Stimulated activated CD4-positive, alpha-beta T cell treated with anti-CD3 and anti-CD28 coated beads, Interleukin-2, amount 100 ng/mL, for 4 hours (primary cell): ENCODE measurements at places on chromosomes 7 and 10.

- no peak for DNase-seq
Observed at GRCh38 chr10:36779238-36779846, 346.1 kb upstream of the ANKRD30A start.

DNA sequence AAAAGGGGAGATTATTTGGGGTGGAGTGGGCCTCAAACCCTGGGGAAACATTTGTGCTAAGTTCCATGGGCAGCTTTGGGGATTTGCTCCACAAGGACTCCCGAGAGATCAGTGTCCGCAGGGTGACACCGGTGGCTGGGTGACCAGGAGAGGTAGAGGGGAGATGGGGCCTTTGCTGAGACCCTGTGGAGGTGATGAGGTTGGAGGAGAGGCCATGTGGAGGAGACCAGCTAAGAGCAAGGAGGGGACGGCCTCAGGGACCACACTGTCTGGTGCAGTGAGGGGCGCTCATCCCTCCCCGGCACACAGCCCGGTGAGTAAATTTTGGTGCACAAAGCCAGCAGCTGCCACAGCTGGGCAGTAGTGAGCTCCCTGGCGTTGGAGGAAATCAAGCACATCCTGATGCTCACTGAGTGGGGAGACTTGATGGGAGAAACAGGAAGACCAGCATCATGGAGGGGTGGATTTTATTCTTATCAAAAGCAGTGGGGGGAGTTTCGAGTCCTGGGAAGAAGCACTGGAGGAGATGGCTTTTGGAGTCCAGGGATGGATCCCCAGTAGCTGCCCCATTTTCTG, 20.2 kb upstream of the ELFN1 start:
- no peak for DNase-seq

DNA sequence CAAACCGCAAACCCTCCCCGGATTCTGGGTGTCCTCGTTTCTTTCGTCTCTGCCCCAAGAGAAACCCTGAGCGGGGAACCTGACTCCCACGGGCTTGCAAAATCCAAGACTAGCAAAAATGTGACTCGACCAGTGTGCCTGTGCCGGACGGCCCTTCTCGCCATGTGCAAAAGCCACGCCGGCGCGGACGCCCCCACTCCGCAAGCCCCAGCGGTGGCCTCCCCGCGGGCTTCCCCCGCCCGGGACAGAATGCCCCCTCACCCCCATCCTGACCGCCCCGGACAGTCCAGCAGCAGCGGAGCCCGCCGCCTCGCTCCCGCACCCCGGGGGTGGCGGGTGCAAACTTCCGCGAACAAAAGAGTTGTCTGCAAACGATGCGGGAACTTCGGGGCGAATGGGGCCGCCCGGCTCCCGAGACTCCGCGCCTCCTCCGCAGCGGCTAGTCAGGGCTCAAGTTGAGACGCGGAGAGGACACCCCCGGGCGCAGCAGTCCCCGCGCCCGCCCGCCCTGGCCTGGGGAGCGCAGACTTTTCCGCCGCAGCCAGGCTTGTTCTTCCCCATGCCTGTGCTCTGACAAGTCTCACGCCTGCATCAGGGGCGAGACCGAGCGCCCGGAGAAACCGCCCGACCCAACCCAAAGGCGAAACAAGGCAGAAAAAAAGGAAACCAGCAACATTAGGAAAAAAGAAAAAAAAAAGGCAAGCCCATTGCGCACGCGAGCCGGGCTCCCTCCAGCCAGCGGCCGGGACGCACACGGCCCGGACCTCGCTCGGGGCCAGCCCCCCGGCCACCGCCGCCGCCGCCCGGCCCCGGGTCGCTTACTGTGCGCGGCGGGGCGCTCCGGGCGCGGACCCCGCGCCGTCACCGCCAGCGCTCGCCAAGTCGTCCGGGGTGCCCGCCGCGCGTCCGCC, 732 bp downstream of the FAM53B start:
- no peak for DNase-seq

DNA sequence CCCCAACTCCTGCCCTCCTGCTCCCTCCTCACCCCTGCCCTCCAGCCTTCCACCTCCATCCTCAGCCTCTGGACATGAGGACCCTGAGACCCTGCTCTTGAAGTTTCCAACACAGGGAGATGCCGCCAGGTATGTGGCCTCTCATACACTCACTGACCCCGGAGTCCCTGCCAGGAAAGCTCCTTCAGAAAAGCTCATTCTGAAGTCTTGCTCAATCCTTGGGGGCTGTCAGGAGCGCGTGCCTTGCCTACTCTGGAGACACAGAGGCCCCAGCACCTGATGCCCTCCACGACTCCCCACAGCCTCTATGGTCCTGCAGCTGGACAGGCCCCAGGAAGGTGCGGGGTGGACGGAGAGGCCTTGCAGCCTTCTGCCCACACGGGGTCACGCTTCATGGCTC, 11.0 kb downstream of the NUDT1 start:
- no peak for DNase-seq

DNA sequence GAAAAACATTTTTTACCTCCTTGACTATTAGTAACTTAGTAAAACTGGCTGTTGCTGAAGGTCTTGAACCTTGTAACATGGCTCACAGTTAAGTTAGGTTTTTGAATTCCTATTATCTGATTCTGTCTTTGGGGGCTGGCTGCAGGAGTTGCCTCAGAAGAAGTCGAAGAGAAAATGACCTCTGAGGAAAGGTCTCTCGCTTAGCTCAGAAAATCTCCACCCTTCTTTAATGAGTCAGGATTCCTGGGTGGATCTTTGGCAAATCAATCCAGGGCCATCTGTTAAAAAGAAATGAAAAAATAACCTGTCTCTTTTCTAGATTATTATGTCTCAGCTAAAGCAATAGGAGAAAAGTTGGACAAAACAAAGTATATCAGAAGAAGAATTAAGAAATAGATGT, 267.8 kb upstream of the SEMA3C start:
- DNase-seq = no peak

- DNase-seq = no peak
Observed at GRCh38 chr10:78148961-78149612, 115.4 kb downstream of the RPS24 start.

DNA sequence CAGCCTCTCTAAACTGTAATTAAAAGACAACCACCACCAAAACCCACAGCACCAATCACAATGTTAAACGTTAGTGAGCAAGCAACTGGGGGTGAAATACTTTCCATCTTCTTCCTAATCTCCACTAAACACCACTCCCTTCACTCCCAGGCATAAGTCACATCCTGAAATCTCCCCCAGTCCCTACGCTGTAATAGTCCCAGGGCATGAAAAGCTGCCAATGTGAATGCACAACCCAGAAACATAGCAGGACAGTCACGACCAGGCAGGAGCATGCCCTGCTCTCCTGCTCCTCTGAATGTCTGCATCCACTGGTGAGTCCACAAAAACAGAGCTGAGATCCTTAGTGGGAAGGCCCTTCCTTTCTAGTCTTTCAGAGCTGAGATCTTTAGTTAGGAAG, 288.9 kb downstream of the PARD3 start:
- no peak for DNase-seq

DNA sequence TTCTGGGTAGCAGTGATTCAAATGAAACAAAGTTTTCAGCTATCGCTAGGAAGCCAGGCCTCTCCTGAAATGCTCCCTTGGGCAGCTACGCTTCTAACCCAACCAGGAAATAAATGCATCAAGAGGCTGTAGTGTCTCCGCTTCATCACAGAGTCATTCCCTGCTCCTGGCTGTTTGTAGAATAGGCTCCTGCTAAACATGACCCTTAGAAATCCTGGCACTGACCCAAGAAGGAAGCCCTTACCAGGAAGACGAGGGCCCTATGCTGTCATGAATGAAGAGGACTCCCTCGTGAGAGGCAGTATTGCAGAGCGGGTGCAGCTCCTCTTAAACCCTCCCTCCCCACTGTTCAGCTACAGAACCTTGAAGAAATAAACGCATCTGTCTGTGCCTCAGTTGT, 48.3 kb downstream of the NOD1 start:
- DNase-seq = no peak

- DNase-seq = no peak
Observed at GRCh38 chr7:107860279-107860961, 30.6 kb upstream of the DLD start.

DNA sequence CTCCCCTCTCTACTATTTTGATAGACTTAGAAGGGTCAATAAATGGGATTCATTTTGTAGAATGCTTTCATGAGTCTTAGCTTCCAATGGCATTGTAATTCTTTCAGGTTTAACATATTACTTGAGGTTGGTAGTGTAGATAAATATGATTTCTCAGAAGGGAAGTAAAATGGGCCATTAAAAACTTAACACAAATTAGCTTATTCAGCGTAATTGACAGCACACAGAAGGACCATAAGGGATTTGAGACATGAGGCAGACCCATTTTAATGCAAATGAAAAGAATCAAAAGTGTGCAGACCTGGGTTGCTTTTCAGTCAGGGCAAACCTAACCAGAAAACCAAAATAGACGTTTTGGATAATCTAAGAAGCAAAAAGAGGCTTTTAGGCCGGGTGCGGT, 156.6 kb upstream of the CNTNAP2 start:
- DNase-seq = no peak

DNA sequence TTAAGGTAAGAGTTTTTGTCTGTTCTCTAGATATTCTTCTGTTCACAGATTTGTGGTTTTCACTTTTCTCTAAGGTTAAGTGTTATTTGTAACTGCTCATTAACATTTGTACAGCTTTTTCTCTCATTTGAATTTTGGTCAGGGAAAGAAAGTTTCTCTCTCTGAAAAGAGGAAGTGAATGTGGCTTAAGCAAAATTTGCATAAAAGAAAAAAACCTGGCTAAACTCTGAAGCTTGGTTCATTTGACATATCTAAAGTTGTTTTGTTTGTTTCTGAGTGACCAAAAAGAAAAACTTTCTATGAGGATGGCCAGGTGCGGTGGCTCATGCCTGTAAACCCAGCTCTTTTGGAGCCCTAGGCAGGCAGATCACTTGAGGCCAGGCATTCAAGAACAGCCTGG, 22.0 kb upstream of the SLC26A4 start:
- DNase-seq = no peak

- DNase-seq = no peak
Observed at GRCh38 chr7:107125475-107125874, 43.3 kb upstream of the HBP1 start.

- no peak for DNase-seq
Observed at GRCh38 chr7:64869912-64870562, 33.0 kb upstream of the ZNF273 start.

GRCh38 chr10:75613685-75614504, 182.5 kb downstream of the LRMDA start:
- DNase-seq = no peak

GRCh38 chr10:45463244-45464116, 89.5 kb downstream of the ALOX5 start:
- no peak for DNase-seq
